ENCODE measurements at places on chromosomes 3 and 15.

GRCh38 chr15:99983171-99983885 is 250.1 kb upstream of the LYSMD4 start:
- DNase-seq, result no peak

DNA sequence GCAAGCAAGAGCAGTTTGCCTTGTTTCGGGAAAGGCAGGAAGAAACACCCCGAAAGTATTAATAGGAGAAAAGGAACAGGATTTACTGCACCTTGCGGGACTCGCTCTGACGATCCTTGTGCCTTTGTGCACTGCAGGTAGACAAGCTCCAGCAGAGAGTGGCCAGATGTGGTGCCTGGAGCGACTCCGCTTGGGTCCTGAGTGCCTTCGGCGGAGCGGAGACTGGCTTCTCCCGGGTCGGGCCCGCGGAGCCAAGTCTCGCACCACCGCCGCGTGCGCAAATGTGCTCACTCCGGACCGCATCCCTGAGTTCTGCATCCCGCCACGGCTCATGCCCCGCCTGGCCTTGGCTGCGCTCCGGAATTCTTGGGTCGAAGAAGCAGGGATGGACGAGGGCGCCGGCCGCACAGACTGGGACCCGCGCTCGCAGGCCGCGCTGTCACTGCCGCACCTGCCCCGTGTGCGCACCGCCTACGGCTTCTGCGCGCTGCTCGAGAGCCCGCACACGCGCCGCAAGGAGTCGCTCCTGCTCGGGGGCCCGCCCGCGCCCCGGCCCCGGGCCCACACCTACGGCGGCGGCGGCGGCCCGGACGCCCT is 769 bp downstream of the C2CD4A start:
- DNase-seq, result no peak

- no peak for DNase-seq
Measured at GRCh38 chr3:149026718-149027117, 35.4 kb downstream of the GYG1 start.

DNA sequence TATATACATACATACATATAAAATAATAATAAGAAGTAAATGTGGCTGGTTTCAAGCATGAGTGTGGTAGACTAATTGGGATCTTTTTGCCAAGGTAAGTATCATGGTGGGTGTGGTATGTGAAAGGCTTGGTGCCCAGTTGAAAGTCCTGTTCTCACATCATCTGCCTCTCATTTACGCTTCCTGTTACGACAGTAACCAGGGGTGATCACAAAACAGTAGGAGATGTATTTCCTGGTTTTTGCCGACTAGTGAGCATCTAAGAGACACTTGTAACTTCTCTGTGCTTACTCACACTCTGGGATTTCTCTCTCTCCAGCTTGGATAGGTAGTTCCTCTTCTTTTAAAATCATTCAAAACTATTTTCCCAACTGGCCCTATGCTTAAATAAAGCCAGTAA is 1028.3 kb upstream of the NR2F2 start:
- DNase-seq, result no peak

GRCh38 chr15:101139986-101140696 is 111.7 kb downstream of the CHSY1 start:
- no peak for DNase-seq

GRCh38 chr3:128359846-128360642 is 106.6 kb downstream of the DNAJB8 start:
- DNase-seq, result no peak

DNA sequence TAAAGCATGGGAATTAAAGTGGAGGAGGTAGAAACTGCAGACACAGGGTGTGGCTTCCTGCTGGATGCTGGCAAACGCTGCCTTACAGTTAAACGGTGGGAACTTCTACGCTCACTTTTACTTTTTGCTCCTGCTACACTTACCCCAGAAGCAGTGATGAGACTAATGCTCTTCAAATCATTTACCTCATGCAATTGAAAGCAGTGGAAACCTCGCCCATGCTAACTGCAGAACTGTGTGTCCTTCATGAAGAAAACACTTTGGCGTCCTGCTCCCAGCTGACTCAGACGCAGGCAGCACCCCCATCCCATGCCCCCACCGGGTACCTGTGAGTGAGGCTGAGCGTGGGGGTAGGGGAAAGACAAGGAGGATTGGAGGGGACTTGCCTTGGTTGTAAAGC is 31.8 kb downstream of the UPK1B start:
- no peak for DNase-seq

- no peak for DNase-seq
Measured at GRCh38 chr15:92910451-92910850, 10.3 kb downstream of the CHD2 start.

DNA sequence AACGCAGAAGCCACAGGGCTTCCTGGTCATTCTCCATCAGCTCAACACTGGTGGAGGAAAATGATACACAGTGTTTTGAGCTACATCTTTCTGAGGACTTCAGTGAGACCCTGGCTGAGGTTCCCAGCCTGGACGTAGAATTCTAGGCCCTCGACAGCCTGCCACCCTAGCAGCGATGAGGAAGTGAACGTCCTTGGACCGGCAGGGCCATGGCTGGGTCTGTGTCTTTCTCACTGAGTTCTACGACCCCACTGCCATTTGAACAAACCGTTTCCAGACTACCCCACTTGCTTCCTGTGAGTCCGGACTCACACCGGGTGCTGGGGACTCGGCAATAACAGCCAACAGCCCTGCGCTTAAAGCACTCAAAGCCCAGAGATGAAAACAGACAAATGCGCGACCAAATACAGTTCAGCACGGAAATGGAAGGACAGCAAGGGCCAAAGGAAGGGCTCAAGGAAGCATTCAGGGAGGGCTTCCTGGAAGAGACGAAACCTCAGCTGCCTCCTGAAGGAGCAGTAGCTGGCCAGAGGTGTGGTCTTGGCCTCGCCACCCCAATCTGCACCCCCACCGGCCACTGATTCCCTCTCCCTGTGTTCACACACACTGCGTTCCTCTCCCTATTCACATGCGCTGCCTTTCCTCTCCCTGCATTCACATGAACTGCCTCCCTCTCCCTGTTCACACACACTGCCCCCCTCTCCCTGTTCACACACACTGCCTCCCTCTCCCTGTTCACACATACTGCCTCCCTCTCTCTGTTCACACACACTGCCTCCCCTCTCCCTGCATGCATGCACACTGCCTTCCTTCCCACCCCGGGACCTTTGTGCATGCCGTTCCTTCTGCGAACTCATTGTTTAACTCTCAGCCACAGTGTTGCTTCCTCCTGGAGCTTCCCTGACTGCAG is 136.3 kb upstream of the PRR20G start:
- no peak for DNase-seq

DNA sequence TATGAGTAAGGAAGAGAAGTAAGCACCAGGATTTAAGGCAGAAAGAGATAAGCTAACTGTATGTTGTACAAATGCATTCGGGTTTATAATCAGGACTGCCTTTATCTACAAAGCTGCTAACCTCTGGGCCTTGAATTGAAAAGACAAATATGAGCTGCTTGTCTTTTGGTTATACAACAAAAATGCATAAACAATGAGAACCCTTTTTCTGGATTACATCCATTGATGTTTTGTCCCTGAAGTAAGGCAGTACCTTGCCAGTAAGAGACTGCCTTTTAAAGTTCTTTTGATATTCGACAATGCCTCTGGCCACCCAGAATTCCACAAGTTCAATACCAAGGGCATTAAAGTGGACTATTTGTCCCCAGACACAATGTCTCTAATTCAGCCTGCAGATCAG is 280.7 kb downstream of the ZNF621 start:
- no peak for DNase-seq

DNA sequence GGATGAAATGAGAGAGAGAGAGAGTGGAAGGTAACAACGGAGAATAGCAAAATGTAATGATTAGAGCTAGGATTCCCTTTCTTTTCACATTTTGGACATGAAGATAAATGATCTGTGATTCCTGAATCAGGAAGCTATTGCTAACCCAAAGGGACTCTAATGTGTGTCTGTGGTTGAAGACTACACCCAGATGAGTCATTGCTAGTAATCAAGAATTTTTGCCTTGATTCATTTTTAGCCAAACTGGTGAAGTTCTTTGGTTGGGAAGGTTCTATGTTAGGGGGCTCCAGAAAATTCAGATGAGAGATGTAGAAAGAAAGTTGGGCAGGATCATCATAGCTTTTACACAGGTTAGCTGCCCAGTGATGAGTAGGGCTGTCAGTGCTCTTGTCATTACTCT is 116.4 kb downstream of the DUT start:
- DNase-seq, result no peak

DNA sequence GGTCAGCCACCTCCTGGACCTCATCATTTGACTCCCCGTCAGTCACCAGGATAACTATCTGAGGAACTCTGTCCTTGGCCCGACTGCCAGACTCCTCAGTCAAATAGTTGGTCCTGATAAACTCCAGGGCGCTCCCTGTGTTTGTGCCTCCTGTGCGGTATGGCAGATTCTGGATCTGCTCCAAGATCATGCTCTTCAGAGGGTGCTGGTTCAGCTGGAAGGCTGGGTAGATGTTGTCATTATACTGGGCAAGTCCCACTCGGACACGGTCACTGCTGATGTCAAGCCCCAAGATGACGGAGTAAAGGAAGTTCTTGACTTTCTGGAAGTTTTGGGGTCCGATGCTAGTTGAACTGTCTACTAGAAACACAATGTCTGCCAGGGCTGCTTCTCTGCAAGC is 31.1 kb upstream of the CAPN7 start:
- DNase-seq, result no peak

GRCh38 chr3:130865489-130865888 is 28.4 kb upstream of the ATP2C1 start:
- DNase-seq, result no peak
